Dermis blood vessel endothelial cell (primary cell): ENCODE measurements at places on chromosomes 4 and X. TPM values are rescaled to one million over a fixed set of nuclear protein-coding genes. Genes with fewer than 3 reads are reported as not detected.
A peak's percentile ranks its signal among the peaks of the same experiment; 100 is the strongest.

The SAGE1 gene
- total RNA-seq = not detected in 2 replicates

The HTN3 gene
- not detected in 2 replicates for total RNA-seq

GRCh38 chr4:88605736-88606135 lies 13.5 kb downstream of the HERC3 start:
- no peak for DNase-seq

GRCh38 chrX:55867708-55868107 lies 150.2 kb downstream of the RRAGB start:
- DNase-seq = no peak

The NPY2R gene
- not detected in 2 replicates for total RNA-seq

The SATL1 gene
- not detected in 2 replicates for total RNA-seq

The MTHFD2L gene
- total RNA-seq = 19.8 and 33.5 TPM in 2 replicates

The MAGEC2 gene
- not detected in 2 replicates for total RNA-seq

DNA sequence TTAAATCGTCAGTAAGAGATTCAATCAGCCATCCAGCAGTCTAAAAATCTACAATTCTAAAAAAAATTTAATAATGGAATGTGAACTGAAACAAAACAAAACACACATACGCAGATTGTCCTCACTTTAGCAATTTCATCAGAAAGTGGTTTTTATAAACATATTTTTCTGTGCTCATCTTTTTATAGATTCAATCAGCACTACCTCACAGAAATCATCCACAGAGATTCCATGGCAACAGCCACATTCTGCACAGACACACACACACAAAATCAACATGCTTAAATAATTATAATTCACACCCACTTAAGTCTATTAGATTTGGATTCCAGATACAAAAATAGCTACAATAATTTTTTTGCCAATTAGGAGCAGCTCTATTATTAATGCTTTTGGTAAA lies 149.0 kb upstream of the KCNIP4 start:
- no peak for DNase-seq

DNA sequence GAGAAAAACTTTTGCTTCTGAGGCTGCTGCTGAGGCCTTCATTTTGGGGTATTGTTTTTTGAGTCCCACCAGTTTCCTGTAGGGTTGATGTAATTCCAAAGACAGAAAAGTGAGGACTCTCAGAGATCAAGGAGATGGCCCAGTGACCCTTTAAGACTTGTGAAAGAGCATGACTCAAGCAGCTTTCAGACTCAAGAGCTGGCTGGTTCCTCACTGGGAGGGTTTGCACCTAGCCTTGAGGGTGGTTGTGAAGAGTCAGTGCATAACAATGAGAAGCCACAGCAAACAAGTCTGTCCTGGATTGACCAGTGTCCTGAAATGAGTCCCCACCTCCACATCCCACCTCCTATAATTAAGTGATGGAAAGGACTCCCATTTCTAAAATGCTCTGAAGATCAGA lies 89.2 kb downstream of the NHS start:
- no peak for DNase-seq

The TCP11X2 gene
- total RNA-seq = not detected in 2 replicates

- no peak for DNase-seq
Observed at GRCh38 chrX:139538907-139539790, 8.6 kb downstream of the F9 start.

DNA sequence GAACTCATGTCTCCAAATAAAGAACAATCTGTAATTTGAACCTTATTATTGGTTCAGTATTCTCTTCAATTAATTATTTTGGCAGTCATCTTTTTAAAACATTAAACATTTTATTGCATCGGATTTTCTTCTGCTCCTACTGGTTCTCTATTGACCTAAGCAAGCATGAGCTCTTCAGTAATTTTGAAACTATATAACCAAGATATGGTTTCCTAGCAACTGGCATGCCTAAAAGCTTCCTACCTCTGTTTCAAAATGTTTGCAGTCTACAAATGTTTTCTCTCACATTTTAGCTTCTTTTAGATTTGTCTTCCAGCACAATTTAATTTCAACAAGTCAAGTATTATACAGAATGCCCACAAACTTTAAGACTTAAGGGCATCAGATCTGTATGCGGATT lies 371.3 kb downstream of the GPM6A start:
- no peak for DNase-seq

DNA sequence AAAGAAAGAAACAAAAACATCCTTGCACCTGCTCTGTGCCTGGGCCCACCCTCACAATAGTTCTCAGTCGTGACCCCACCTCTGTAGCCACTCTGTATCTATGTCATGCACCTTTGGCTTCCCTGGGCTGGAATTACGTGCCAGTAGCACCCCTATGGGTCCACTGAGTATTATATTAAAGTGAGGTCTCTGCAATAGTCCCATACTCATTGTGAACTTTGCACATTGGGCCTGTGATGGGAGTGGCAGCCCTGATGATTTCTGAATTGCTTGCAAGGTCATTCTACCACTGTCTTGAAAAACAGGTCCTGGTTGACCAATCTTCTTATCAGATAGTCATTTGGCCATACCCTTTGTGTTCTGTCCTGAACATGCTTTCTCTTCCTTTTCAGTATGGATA lies 1012.1 kb downstream of the RAB28 start:
- no peak for DNase-seq

The GPRASP1 gene
- 0.84 and 2.6 TPM in 2 replicates for total RNA-seq

The NKX3-2 gene
- total RNA-seq = 0.05 TPM in 1 of 2 replicates, not detected in the other

The PIN4 gene
- total RNA-seq = 9.3 and 12.4 TPM in 2 replicates

DNA sequence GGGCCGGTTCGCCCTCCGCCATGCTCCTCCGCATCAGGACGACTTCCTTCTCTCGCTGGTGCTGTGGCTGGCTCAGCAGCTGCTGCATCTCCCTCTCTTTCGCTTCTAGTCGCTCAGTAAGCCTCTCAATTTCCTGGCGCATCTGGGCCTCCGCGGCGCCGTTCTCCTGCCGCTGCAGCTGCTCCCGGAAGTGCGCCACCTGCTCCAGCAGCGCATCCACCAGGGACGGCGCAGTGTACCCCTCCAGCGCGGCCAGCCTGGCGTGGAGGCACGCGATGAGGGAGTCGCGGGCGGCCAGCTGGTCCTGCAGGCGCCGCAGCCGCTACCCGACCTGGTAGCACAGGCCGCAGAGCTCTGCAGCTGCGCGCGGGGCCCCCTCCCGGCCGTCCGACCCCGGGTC lies 97.4 kb upstream of the MED14 start:
- no peak for DNase-seq

The TCEAL4 gene
- total RNA-seq = 41.6 and 48.5 TPM in 2 replicates

The AR gene
- total RNA-seq = 1.2 and 2.9 TPM in 2 replicates

DNA sequence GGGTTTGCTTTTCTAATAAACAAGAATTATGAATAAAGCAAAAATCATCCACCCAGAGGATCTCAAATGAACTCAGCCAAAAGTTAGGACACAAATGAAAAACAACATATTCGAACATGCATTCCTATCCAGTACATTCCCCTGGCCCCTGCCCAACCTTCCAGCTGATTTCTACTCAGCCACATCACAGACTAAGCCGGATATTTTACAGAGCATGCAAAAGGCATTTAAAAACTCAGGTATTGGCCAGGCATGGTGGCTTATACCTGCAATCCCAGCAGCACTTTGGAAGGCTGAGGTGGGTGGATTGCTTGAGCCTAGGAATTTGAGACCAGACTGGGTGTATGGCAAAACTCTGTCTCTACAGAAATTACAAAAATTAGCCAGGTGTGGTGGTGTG lies 54.6 kb downstream of the RELL1 start:
- no peak for DNase-seq

DNA sequence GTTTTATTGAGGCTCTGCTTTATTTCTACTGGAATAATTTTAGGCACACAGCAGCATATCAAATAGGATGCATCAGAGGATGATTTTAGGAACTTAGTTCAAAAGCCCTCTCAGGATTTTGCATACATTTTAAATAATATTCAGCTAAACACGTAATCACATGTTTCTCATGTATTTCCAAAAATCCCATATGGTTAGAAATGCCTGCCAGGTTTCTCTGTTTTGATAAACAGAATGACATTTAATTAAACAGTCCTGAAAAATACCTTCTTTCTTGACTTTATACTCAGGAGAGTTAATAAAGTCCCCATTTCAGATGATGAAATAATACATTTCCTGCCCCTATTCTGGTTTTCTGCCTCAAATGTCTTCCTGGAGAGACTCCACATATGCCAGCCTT lies 86.5 kb upstream of the AMELX start:
- DNase-seq = no peak

DNA sequence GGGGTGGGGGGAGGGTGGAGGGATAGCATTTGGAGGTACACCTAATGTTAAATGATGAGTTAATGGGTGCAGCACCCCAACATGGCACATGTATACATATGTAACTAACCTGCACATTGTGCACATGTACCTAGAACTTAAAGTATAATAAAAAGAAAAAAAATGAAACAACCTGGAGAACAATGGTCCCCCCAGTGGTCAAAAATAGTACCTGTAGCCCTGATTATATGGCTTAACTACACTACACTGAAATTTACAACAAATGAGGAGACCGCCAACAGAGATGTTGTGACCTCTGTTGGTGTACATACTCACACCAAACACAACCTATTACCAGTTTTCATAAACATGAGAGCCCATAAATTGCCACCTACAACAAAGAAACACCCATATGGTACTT lies 7.3 kb upstream of the MAGEE1 start:
- DNase-seq = peak; percentile 1

GRCh38 chrX:123303429-123303828 lies 119.4 kb downstream of the GRIA3 start:
- no peak for DNase-seq

DNA sequence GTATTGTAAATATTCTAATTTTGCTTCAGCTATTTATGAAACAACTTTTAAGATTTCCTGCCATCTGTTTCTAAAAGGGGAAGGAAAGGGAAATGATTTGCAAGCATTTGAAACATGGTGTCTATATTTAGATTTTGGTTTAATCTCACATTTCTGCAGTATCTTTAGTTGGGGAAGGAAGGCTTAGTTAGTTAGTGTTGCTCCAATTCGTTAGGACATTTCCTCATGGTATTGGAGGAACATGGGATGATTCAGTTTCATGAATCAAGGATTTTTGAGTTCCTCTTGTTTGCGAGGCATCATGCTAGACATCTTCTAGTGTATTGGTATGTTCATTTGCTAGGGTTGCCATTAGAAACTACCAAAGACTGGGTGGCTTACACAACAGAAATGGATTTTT lies 20.5 kb upstream of the TMEM192 start:
- no peak for DNase-seq

GRCh38 chrX:47515941-47516665 lies 33.1 kb upstream of the ZNF41 start:
- no peak for DNase-seq

DNA sequence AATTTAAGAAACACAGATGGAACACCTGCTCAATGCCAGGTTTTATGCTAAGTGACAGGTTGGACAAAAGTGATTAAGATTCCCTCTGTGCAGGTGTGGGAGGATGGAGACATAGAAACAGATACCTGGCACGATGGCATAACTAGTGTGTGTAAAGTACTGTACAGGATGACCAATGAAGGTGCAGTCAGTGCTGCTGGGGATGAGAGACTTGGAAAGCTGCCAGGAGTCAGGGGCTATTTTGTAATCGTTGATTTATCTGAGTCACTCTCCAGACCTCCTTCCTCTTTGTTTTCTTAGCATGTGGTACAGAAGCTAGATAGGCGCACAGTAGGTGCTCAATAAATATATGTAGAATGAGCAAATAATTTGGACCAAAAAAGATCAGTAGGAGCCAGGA lies 58.2 kb downstream of the CWH43 start:
- no peak for DNase-seq

GRCh38 chr4:143404555-143404954 lies 67.9 kb downstream of the GAB1 start:
- DNase-seq = no peak

DNA sequence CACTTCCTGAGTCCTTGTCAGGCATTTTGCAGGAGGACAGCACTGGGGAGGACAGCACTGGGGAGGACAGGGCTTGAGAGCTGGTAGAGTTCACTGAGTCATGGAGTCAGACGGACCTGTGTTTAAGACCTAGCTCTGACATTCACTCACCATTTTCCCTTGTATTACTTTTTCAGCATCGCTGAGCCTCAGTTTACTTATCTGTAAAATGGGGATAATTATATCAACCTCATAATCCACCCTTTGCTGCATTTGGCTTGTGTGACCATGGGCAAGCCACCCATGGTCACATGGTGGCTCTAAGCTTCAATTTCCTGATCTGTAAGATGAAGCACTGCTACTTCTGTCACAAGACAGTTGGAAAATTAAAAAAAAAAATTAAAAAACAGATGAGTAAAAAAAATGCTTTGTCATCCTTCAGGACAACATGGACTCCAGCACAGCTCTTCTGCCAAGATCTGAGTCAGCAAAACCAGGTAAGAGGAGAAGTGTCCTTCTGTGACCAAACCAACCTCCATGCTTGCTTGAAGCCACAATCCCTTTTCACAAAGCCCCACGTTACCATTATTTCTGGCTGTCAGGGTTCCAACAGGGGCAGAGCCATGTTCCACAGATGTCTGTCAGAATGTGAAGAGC lies 275.5 kb downstream of the RAB28 start:
- no peak for DNase-seq

GRCh38 chr4:158914218-158914617 lies 145.4 kb downstream of the FNIP2 start:
- DNase-seq = peak; percentile 19

The G3BP2 gene
- 239 and 264 TPM in 2 replicates for total RNA-seq

- no peak for DNase-seq
Observed at GRCh38 chr4:139144911-139145551, 32.0 kb downstream of the ELF2 start.

DNA sequence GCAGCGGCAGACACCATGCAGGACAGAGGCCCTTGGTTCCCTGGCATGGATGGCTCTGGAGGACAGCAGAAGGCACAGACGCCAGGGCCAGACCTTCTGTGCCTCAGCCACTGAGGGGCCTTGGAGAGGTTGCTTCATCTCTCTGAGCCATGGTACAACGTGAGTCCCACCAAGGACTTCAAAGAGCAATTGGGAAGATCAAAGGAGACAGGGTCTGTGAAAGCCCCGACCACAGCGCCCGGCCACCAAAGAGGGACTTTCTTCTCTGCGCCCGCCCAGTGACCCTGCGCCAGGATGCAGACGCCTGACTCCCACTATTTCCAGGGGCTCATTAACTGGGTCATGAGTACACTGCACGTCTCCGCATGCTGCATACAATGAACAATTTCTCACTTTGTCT lies 174.0 kb downstream of the AFAP1 start:
- no peak for DNase-seq

The SHROOM4 gene
- 39.0 and 47.0 TPM in 2 replicates for total RNA-seq
